ENCODE measurements at places on chromosomes 5 and 9.

DNA sequence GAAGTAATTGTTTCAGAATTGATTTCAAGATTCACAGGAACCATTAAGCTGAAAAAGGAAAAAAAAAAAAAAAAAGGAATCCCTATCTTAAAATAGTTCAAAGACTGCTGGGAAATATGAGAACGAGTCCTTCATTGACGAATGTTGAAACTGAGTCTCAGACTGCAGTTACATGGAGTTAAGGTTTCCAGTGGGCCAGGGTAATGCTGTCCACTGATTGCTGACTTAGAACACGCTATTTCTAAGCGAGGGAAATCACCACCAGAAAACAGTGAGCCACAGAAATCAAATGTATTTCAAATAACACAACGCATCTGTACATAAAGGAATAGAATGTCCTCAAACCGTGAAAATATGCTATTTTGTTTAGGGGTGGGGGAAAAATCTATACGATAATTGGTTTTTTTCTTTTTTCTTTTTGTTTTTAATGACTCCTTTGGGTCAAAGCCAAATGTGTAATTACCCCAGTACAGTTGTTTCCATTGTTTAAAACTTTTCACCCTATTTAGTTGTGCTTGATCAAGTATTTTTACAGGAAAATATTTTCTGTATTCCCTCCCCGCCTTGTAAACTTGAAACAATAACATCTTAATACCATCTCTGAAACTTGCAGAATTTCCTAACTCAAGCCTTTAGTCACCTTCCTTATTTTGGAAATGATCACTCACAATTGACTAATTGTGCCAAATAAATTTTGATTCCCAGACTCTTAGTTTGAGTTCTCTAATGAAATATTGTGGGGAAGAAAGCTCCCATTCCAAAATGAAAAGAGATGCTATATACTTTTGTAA is 208.3 kb downstream of the MCTP1 start:
- DNase-seq = peak; percentile 77

DNA sequence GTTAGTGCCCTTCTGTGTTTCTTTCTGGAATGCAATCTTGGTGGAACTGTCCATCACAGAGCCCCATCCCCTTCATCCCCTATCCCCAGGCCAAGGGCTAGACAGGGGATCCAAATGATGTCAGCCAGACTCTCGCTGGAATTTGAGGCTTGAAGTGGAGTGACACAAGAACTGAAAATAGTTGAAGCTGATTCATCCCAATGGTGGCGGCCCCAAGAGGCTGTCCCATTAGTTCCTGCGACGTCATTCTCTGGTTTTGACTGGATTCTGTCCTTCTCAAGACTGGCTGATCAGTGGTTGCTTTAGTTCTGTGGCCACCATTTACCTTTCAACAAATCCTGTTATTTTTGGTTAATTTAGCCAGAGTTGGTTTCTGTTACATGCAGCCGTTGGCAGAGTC is 59.9 kb downstream of the SUB1 start:
- DNase-seq = no peak

DNA sequence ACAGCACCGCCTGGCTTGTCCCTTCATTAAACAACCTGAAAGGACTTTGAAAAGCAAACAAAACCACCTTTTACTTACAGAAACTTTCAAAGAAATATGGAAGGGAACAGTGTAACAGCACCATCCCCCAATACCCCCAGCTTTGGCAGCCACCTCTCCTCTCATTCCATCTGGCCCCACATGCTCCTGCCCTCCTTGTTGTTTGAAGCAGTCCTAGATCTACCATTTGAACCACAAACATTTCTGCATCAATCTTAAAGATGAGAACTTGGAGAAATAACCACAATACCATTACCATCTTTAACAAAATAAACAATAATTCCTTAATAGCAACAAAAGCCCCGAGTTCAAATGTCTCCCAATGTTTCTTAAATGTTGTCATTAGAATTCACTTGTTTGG is 17.8 kb upstream of the COL15A1 start:
- no peak for DNase-seq

GRCh38 chr9:114431770-114432169 is 44.0 kb upstream of the AKNA start:
- no peak for DNase-seq

DNA sequence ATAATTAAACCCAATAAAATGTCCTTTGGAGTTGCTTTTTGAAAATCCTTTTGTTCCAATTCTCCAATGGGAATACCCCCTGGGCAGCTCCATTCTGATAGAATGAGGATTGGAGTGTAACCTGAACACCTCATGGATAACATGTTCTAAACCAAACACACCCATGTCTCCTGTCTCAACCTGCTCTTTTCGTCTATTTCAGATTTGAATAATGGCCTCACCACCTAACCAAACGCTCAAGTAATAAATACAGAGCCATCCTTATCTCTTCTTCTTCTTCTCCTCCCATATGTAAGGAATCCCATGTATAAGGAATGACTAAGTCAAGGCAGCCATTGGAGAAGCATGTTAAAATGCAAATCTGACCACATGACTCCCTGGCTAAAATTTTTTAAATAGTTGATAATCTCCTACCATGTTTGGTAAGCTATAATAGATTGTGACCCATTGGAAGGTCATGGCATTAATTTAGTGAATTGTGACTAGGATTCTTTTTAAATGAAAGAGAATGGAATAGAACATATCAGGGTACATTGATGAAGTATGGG is 26.0 kb downstream of the ELL2 start:
- DNase-seq = no peak

DNA sequence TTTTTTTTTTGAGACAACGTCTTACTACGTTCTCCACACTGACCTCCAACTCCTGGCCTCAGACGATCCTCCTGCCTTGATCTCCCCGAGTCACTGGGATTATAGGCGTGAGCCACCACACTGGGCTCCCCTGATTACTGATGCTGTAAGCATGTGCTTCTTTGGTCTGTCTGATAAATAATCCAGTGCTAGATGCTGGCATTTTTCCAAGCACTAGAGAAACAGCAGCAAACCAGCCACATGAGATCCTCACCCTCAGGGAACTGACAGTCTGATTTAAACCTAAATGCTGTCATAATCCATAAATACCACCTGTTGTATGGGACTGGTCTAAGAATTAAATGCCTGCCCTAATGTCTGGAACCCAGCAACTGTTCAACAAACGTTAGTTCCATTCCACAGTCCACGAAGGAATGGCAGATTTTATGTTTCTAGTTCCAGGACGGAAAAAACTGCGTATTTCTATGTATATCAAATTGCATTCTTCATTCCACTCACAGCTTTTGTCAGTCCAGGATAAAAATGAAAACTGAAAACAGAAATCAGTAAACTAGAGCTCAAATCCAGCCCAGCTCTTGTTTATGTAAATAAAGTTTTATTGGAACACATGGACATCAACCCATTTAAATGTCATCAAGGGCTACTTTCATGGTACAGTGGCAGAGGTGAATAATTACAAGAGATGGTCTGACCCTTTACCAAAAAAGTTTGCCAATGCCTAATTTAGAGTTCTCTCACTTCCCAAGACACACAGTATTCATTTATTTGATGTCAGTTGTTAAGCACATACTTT is 20.1 kb downstream of the SLC35D2 start:
- DNase-seq = no peak

GRCh38 chr5:111507276-111507675 is 5.1 kb downstream of the STARD4 start:
- no peak for DNase-seq

DNA sequence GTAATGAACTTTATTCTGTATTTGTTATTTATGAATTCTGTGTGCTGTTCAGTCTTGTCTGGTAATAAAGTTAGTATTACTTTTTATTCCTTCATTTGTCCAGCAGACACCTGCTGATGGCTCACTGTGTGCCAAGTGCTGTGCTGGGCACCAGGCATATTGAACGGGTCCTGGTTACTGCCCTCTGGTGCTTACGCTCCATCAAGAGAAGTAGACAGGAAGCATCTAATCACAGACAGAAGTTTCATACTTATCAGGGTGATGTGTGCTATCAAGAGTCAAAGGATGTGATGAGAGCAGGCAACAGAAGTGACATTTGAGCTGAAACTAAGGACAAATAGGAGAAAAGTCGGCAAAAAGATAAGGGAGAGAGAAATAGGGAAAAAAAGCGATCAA is 153.1 kb downstream of the FGF1 start:
- DNase-seq = no peak

- DNase-seq = peak; percentile 95
Measured at GRCh38 chr5:180815293-180815917, 12.8 kb upstream of the MGAT1 start.

DNA sequence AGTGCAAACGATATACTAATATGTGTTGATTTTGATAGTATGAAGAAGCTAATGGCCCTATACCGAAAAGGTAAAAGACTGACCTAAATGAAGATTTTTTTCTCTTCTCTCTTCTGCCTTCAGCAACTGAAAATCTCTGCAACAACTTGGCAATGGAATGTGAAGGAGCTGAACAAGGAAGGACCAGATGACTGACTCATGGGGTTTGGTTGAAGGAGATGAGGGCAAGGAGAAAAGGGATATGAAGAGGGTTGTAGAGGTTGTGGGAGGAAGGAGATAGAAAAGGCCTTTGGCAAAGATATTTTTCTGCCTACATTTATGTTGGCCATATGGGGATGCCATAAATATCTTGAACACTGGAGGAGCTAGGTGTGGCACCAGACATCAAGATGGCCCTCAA is 129.7 kb upstream of the CHD1 start:
- no peak for DNase-seq

GRCh38 chr5:122933956-122934355 is 88.5 kb downstream of the SNX24 start:
- DNase-seq = no peak

GRCh38 chr5:69167493-69167855 is 524 bp downstream of the CCNB1 start:
- peak; percentile 8 for DNase-seq

DNA sequence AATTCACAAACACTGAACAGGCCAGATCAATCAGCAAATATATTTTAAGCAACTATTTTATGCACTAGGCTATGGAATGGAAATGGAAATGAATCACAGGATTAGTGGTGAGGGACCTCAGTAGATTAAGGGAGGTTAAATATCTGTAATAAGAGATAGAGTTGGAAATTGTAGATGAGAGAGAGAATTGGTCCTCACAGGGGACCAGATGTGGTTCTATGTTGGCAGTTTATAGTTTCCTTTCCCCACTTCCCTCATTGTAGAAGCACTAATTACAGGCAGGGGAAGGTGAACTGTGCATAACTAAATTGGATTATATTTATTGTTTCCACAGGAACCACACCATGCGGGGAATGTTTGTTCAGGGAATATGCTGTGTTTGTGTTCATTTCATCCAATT is 496.2 kb downstream of the ARHGEF28 start:
- DNase-seq = no peak

DNA sequence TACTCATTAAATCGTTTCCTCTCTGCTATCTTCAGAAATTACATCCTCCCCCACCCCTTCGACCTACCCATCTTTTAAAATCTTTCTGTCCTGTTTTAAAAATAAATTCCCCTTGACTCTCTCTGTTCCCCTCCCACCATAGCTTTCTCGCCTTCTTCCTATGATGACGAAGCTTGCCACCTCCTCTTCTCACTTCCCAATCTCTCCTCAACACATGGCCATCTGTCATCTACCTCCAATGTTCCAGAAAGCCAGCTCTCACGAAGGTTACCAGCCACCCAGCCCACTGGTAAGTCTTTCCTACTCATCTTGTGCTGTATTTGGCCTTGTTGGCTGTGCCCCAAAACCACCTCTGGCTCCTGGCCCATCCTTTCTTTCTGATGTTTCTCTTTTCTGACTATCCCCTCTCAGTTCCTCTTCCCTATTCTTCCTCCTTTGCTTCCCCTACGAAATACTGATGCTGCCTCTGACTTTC is 346.3 kb downstream of the ENC1 start:
- DNase-seq = peak; percentile 65

DNA sequence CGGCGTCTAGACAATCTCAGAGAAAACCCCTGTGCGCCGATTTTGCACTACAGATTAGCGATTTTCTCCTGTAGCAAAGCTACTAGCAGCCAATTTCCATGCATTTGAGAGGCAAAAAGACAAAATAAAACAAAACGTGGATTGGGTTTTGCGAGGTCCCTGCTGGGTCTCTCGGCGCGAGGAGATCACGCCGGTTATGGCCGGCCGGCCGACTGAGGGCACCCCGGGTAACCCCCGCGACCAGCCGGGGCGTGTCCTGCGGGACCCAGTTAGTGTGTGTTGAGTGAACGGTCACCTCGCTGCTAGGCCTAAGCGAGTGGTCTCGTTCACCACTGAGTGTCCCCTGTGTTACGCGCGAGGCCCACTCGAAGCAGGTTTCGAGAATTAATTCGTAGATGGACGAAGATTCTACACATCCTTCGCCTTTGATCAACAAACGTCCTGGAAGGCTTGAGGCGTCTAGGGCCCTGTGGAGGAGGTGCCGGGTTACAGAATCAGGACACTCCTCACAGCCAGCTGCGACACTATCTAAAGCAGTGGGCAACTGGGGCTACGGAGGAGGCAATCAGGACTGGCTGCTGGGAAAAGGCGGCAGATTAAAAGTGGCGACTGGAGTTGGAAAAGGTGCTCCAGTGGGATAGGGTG is 764 bp upstream of the VDAC1 start:
- DNase-seq = peak; percentile 11

DNA sequence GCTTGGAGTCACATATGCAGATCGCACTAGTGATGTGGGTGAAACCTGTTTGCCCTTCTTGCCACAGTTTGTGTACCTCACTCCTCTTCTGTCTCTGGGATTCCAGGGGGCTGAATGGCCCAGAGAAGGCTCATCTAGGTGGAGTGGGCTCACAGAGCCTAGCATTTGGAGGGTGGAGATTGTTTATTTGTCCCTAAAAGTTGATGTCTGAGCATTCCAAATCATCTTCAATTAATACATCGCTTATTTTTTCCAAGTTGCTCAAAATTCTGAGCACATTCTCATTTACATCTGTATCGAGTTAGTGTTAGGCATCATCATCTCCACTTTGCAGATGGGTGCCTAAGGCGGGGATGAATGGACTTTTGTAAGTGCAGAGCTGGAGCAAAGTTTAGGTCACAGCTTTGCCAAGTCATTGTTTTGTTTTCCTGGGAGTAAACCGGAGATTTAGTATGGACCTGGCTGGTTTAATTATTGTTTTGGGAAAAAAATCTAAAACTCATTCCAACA is 2.0 kb downstream of the ABL1 start:
- no peak for DNase-seq

DNA sequence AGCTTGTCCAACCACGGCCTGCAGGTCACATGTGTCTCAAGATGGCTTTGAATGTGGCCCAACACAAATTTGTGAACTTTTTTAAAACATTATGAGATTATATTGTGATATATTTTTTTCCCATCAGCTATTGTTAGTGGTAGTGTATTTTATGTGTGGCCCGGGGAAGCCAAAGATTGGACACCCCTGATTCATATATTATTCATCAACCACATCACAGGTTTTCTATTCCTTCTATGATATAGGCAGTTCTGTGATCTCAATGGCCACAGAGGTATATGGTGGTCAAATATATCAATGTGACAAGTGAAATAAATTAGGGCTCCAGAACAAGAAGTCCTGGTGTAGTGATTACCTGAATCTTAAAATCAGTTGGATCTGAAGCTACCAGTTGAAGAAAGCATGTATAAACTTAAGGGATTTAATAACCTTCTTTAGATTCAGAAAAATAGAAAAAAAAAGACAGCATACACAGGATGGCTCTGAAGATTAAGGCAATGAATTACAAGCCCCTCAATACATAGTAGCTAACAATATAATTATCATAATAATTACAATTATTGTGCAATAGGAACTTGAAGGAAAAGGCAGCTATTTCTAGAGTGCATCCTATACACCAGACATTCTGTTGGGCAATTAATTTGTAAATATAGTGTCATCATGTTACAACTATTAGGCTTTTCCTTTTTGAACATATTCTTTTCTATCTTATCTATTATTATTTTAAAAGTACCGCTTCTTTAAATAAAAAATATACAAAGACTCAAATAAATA is 530.4 kb upstream of the PTPRD start:
- DNase-seq = no peak

Data from inflammatory macrophage treated with lipopolysaccharide for 4 hours (primary cell).